Bronchial epithelial cell (primary cell): ENCODE measurements at places on chromosomes 5 and 9.

DNA sequence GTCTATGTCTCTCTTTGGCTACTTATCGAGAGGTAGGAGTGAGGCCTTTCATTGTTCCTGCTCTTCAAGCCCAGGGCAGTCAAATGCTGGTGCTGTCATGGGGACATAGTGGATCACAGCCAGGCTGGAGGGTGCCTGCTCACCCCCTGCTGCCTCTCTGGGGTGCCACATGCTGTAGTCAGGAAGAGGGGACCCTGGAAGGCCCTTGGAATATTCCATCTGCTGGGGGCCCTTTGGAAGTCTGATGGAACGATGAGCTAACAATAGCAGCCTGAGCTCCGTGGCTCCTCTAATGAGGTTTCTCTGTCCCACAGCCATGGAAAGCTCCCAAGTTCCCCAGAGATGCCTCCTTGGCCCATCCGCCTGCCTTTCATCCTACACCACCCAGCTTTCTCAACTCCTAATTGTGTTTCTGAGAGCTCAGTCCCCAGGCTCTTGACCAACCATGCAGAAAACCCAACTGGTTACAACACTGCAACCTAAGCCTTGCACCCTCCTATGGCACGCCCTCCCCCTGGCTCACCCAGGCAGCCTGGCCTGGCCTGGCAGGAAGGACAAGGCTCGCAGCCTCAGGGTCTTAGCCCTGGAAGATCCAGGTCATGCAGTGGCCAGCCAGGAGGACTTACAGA is 91.7 kb downstream of the NRG2 start:
- no peak for DNase-seq

DNA sequence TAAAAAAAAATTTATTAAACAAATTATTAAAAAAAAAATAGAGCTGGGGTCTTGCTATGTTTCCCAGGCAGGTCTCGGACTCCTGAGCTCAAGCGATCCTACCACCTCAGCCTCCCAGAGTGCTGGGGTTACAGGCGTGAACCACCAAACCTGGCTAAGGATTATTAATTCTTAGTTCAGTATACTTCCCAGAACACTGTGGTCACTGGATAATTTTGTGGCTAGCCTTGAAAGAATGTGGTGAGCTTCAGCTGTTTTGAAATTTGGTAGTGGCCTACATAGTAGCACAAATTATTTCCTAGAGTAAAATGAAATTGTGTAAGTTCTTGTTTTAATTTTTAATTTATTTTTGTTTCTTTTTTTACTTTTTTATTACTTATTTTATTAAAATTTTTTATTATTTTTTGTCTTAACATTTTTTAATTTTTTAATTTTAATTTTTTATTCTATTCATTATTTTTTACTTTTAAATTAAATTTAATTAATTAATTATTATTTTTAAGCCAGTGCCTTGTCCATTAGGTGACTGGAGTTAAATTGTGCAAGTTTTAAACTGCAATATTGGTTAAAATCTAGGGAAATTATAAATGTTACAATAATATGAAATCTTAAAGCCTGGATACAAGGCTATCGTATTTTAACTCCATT is 23.0 kb downstream of the ARRDC3 start:
- no peak for DNase-seq

DNA sequence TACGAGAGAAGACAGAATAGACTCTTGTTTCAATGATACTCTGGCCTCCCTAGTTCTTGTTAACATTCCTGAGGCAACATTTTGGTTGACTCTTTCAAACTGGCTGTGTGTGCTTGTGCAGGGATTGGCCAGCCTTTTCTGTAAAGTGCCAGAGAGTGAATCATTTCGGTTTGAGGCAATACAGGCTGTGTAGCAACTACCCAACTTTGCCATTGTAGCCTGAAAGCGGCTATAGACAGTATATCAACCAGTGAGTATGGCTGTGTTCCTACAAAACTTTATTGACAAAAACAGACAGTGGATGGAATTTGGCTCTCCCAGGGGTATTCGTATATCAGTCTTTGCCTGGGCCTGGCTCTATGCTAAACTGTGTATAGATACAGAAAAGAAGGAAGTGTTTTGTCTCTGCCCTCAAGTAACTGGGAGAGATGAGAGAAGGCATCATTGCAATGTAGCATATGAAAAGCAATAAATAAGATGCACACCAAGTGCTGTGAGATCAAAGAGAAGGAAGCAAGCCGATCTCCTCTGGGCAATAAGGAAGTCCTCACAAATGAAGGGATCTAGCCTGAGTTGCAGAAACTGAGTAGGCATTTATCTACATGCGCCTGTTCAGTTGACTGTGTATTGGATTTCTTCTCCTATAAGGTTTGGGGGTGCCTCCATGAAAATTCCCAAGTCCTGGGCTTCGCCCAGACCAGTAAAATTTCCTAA is 568.0 kb upstream of the KLF4 start:
- peak; percentile 96 for DNase-seq

- DNase-seq = no peak
These were observed 330.5 kb upstream of the IRX4 start for GRCh38 chr5:2213121-2213730.

- no peak for DNase-seq
These were observed 41.8 kb downstream of the TNFSF8 start for GRCh38 chr9:114888607-114889006.

GRCh38 chr5:140381351-140381750 is 20.3 kb upstream of the ANKHD1 start:
- DNase-seq = no peak

DNA sequence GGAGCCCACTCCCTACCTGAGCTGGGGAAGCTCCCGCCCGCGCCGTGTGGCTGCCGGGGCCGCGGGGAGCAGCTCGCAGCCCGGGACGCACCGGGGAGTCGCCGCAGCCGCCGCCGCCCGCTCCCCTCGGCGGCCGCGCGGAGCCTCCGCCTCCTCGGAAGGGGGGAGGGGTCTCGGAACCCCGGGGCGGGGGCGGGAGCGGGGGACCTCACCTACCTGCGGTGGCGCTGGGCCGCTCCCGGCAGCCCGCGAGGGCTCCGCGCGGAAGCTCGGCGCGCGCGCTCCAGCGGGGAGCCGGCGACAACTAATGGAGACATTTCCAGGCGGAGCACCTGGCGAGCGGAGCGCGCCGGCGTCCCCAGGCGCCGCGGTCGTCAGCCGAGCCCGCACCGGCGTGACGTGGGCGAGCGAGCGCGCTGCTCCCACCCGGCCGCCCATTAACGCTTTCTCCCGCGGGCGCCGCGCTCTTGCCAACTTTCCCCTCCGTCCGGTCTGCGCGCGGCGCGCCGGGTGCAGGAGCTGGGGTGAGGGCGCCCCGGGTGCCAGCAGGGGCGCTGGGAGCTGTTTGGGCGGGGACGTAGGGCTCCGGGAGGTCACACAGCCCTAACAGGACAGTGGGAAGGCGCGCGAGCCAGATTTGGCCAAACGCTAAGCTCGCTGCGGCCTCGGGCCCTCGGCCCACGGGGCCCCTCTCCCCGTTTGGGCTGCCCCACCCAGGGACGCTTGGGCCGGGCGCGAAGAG is 4.3 kb upstream of the IRX4 start:
- no peak for DNase-seq

DNA sequence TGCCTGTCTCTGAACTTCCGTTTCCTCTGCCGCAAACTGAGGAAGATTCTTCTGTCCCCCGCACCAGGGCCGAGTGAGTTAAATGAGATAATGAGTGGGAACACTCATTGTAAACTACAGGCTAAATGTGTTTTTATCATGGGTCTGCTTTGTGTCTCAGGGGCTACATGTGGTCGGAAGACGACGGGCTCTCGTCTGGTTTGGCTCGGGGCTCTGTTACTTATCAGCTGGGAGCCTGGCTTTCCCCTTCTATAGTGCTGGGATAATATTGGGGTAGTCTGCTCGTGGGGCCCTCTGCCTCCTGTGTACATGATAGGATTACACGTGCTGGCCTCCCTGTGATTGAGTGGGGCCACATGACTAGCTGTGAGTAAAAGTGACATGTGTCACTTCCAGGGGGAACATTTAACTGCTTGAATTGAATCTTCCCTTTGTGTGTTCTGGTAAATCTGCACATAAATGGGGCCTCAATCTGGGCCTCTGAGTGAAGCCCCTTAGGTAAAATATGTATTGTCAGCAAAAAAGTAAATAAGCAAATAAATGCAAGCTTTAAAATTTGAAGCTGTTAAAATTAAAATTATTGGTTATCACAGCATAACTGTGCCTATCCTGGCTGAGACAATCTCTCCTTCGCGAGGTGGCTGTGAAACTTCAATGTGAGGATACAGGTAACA is 86.9 kb upstream of the SH3PXD2B start:
- DNase-seq = no peak

DNA sequence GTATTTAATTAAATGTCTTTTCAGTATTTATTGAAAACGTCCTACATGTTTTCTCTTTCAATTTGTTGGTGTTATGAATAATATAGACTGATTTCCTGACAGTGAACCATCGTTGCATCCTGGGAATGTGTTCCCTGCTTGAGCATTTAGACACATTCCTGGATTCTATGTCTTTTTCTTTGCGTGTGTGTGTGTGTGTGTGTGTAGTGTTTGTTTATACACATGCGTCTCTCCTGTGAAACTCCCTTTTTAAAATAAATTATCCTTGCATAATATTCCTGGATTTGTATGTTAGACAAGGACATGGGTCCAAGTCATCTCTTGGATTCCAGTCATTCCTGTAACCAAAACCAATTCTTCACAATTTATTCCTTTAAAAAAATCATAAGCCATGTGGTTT is 153.4 kb downstream of the HSPA4 start:
- no peak for DNase-seq

- DNase-seq = peak; percentile 69
These were observed 138.4 kb downstream of the C9orf152 start for GRCh38 chr9:110069326-110070248.

- peak; percentile 66 for DNase-seq
These were observed 11.2 kb downstream of the IRF1 start for GRCh38 chr5:132479111-132479951.

DNA sequence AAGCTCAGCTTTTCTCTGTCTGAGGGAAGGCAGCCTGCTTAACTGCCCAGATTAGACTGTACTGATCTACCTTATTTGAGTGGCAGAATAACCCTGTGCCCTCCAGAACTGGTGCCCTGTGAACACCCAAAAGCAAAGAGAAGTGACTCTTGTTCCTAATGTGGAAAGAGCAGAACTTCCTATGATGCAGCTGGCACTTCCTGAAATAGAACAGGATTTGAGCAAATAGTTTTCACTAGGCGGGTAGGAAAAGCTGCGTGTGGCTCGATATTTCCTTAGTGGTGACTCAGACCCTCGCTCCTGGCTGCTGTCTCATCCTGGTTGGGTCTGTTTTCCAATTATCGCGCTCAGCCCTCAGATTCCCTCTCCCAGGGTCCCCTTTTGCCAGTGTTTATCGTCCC is 89.9 kb downstream of the SH3TC2 start:
- peak; percentile 94 for DNase-seq

GRCh38 chr5:124948062-124948753 is 201.8 kb upstream of the ZNF608 start:
- DNase-seq = no peak

- DNase-seq = no peak
These were observed 1.8 kb downstream of the SLC28A3 start for GRCh38 chr9:84338792-84339191.

- no peak for DNase-seq
These were observed 63.6 kb downstream of the CEP120 start for GRCh38 chr5:123359454-123360200.

DNA sequence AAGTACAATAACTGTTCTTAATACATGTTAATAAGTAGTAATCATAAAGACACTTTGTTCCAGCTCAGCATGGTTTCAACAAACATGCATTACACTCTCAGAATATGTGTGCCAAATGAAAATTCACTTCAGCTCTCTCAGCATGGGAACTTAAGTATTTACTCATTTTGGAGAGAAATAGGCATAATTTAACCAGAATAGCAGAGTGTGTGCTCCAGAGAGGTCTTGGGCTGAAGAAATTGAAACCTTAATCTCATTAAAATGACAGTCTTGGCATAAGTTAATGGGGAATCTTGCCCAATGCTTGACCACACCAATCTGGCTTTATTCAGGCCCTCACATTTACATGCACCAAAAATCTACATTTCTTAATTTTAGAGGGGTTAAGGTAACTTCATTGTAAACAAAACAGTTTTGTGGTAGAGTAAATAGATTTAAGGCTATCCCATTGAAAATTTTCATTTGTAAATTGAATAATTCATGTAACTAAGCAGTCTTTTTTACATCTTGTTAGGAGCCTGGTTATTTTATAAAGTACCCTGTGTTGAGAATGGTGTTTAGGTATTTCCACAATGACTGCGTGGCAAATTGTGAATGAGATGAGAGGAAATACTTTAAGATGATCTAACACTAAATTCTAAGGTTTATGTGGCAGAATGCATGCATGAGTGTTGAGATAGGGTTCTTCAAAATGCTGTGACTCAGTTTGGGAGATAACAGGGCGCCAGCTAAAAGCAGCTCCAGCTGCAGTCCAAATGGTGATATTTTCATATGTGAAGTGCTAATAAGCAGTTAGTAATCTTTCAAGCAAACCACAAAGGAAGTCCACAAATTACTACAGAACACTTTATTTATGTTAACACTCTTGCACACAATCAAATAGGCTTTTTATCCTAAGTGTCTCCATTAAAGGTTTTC is 11.3 kb upstream of the LOX start:
- peak; percentile 69 for DNase-seq

DNA sequence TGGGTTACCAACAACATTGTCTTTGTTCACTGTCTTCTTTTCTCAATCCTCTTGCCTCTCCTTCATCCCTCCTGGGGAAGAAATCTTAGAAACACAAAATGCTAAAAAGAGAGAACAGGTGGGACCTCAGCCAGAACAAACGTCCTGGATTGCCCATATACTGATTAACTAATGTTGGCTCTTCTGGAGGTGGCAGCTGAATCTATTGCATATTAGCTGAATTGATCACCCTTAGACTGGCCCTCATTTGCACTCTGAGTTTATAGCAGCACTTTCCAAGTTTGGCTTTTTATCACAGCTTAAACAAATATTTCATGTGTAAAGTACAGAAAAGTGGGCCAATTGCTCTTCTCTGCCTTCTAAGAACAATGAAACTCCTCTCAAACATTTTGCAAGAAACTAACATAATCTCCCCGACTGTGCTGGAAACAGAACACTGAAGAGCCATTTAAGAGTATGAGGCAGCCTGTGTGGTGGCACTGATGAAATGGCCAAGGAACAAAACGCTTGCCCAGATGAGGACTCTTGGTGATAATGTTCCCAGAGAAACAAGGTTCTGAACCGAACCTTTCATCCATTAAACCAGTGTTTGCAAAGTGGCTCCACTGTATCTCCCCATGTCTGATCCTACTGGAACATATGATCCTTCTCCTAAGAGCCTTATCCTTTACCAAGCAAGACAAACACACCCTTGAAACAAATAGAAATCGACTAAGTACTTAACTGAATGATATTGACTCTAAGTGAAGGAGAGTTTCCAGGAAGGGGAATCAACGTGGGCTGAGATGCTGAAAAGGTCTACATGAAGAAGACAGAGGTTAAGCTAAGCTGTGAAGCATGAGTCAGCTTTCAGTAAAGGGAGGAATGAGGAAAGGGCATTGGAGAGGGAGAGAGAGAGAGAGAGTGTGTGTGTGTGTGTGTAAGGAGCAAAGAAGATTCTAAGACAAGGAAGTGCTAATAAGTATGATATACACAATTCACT is 83.2 kb upstream of the LIFR start:
- peak; percentile 13 for DNase-seq

- DNase-seq = peak; percentile 99
These were observed 27.4 kb upstream of the TXN start for GRCh38 chr9:110283751-110284150.

- DNase-seq = no peak
These were observed at the start of gene SLC46A2 for GRCh38 chr9:112890106-112891081. Gene SLC46A2, minus strand, starts transcription at chr9:112890876. Its CDS starts 195 bp downstream, at chr9:112890681.

GRCh38 chr5:124182133-124182532 is 564.3 kb downstream of the ZNF608 start:
- DNase-seq = no peak
